ENCODE measurements at places on chromosomes 12 and 14.

- DNase-seq, result no peak
These were observed 25.1 kb upstream of the BATF start for GRCh38 chr14:75497191-75497590.

DNA sequence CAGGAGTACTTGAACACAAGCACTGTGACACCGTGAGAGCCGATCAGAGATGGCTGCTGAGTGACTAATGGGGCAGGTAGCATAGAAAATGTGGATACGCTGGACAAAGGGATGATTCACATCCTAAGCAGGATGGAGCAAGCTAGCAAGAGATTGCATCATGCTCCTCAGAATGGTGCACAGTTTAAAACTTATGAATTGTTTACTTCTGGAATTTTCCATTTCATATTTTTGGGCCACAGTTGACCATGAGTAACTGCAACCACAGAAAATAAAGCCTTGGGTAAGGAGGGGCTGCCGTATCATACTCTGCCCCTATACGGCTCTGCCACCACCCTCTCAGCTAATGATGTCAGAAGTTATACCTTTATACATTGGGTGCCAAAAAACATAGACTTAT lies 23.3 kb upstream of the MARK3 start:
- DNase-seq, result no peak

DNA sequence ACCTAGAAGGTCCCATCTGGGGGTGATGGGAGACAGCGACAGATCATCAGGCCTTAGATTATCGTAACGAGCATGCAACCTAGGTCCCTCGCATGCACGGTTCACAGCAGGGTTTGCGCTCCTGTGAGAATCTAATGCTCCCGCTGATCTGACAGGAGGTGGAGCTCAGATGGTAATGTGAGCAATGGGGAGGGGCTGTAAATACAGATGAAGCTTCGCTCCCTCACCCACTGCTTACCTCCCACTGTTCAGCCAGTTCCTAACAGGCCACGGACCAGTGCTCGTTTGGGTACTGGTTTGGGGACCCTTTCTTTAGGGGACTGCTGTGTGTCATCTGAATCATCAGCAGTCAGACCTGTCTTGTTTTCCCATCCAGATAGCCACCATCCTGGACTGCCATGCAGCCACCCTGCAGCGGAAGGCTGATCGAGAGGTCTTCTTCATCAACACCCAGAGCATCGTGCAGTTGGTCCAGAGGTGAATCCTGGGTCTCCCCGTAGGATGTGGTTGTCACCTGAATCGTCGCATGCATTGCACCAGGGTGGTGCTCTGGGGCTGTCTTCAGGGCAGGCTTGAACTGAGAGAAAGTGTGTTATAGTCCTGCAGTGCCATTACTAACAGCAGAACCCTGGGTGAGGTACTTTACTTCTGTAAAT lies 96.2 kb downstream of the ACACB start:
- DNase-seq, result no peak

DNA sequence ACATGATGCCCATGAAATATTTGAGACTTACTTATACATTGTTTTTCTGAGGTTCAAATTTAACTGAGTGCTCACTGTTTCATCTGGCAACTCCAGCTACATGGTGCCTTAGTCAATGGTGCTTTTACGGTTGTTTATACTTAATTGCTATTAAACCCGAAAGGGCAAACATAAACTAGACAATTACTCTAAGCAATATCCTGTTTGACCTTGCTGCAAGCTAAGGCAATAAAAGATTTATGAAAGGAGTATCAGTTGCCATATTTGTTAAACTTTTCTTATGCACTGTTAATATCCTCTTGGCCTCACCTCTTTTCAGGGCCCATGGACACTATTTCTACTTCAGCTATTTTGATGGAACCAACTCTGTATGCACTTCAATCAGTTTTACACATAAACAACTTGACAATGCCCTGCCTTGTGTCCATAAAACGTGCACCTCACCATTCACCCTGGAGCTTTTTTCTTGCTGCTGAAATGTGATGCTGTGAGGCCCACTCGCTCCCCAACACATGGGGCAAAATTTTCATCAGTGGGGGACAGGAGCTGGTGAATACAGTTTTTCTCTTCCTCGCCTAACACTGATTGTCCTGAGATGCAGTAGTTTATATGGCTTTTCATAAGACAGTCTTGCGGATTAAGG lies 64.1 kb upstream of the HIF1A start:
- peak; percentile 76 for DNase-seq

DNA sequence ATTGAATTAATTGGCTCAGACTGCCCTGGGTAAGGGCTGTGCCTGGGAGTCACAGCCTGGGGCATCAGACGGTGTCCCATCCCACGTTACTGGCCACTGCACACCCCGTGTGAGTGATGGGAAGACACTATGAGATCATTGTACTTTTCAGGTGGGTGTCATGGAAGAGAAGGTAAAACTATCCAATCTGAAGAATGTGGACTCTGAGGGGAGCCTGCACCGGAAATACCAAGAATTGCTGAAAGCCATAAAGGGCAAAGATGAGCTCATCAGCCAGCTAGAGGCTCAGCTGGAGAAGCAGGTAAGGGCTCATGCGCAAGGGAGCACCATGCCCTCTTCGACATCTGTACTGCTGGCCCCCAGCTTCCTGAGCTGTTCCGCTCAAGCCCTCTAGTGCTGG lies 24.0 kb downstream of the PLEKHH1 start:
- DNase-seq, result no peak

DNA sequence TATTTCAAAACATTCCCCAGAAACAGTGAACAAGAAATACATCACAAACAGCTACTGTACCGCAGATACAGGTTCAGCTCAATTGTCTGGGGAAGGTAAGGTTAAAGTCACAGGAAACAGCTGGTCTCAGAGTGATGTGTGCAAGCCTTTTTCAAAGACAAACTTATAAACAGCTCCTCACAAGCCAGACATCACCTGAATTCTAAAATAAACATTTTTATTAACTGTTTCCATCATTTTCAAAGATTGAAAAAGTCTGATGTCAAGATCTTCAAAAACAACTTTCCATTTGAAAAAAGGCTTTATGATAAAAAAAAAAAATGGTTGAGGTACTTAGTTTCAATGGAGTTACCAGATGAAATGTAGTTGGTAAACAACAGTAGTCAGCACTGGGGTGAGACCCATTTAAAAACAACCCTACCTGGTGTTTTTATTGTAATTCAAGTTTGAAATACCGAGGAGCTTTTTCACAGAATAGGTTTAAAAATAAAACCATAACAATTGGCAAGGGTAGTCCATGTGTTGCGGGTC lies 4.0 kb downstream of the BTG1 start:
- DNase-seq, result no peak

GRCh38 chr14:78610994-78611393 lies 440.8 kb downstream of the NRXN3 start:
- no peak for DNase-seq

GRCh38 chr12:119938049-119938667 lies 50.9 kb upstream of the BICDL1 start:
- DNase-seq, result peak; percentile 4

- DNase-seq, result no peak
These were observed 822 bp upstream of the POU6F1 start for GRCh38 chr12:51218607-51219161.

DNA sequence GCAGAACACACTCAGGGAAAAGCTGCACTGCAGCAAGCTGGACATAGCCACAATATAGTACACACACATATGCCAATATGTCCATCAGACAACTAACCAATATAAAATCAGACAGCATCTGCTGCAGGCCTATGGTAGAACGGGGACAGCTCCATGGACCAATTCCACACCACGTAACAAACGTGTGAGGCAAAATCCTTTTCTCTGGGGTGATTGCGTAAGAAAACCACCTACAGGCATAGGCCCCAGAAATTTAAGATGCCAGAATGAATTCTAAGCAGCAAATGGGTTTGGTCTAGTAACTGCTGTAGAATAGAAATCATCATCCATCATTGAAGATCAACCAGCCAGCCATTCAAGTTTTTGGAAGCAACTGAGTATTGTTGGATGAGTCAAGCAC lies 368.9 kb upstream of the TMPO start:
- DNase-seq, result no peak

- no peak for DNase-seq
These were observed 144.1 kb downstream of the SUDS3 start for GRCh38 chr12:118520214-118521035.

- DNase-seq, result no peak
These were observed 48.3 kb downstream of the SLC41A2 start for GRCh38 chr12:104909761-104910160.

DNA sequence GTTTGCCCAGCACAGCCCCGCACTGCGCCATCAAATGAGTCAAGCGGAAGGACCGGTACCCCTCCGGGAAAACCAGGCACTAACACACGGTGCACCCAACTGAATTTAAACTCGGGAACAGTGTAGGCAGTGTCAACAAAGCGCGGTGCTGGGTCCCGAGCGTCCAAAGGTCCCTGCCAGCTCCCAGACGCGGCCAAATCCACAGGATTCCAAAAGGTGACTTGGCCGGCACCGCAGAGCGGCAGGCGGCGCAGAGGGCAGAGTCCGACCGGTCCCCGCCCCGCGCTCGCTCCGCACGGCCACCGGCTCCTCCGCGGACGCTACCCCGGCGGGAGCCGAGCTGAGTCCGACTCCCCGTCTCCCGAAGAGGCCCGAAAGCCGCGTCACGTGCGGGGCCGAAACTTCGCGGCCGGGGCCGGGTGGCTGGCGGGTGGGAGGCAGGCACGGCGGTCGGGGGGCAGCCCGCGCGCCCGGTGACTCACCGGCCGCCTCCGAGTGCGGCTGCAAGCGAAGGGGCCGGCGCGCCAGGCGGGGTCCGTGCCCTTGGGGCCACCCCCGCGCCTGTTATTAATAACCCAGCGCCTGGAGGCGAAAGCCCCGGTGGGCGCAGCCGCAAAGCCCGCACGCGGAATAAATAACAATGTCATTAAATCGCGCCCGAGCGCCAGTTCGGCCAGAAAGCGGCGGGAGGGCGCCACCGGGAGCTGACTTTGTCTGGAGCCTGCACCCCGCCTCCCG lies 863 bp downstream of the DENND5B start:
- DNase-seq, result peak; percentile 73

DNA sequence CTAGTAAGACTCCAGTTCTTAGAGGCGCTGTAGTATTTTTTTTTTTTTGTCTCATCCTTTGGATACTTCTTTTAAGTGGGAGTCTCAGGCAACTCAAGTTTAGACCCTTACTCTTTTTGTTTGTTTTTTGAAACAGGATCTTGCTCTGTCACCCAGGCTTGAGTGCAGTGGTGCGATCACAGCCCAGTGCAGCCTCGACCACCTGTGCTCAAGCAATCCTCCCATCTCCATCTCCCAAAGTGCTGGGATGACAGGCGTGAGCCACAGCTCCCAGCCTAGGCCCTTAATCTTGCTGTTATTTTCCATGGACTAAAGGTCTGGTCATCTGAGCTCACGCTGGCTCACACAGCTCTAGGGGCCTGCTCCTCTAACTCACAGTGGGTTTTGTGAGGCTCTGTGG lies 21.3 kb downstream of the GPRC5A start:
- no peak for DNase-seq

DNA sequence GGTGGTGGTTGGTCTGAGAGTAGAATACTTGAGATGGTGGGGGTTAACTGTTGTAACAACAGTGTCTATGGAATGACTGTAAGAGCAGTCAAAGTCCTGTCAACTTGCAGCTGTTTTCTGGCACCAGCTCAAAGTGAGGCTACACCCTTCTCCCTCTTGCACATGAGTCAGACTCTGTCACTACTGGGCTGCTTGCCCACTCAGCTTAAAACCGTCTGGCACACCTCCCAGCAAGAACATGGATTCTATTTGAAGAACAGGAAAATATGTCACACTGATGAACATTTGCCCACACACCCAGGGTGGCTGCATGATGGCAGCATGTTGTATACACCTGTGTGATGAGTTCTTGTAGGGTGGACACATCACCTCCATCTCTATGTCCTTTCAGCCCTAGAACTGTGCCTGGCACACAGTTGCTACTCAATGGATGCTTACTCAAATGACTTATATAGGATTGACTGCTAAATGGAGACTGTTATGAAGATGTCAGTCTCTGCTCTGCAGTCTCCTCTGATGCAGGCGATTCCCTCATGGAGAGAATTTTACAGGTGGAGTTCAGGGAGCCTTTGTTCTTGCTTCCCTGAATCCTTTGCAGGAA lies 19.3 kb upstream of the SERPINA6 start:
- no peak for DNase-seq

GRCh38 chr14:56331592-56332216 lies 213.5 kb downstream of the PELI2 start:
- DNase-seq, result no peak

DNA sequence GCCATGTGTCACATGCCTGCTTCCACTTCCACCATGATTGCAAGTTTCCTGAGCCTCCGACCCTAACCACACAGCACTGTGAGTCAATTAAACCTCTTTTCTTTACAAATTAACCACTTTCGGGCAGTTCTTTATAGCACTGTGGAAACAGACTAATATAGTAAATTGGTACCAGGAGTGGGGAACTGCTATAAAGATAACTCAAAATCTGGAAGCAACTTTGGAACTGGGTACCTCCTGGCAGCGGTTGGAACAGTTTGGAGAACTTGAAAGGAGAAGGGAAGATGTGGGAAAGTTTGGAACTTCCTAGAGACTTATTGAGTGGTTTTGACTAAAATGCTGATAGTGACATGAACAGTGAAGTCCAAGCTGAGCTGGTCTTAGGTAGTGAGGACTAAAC lies 436.1 kb downstream of the TMEM121 start:
- no peak for DNase-seq

- DNase-seq, result no peak
These were observed 5.4 kb downstream of the KIF26A start for GRCh38 chr14:104143521-104144452.

DNA sequence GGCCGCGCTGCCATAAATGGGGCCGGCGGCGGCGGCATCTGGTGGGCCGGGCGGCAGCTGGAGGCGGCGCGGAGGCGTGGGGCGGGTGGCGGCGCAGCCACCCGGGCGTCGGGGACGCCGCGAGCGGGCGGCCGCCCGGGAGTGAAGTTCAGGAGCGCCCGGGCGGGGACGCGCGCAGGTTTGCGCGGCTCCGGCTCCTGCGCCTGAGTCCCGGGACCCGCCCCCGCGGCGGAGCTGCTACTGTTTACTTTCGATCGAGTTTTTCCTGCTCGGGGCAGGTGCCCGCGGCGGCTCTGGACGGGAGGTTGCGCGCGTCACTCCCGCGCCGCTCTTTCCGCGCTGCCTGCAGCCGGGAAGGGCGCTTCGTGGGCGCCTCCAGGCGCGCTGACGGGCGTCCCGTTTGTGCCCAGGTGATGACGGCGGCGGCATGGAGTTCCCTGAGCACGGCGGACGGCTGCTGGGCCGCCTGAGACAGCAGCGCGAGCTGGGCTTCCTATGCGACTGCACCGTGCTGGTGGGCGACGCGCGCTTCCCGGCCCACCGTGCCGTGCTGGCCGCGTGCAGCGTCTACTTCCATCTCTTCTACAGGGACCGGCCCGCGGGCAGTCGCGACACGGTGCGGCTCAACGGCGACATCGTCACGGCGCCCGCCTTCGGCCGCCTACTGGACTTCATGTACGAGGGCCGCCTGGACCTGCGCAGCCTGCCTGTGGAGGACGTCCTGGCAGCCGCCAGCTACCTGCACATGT lies at the start of gene ZBTB42:
Gene ZBTB42, plus strand, starts transcription at position 331 of the 749 bp plus-strand sequence. Its CDS starts 97 bp downstream, at position 428.
- no peak for DNase-seq

GRCh38 chr12:127430401-127430800 lies 836.6 kb upstream of the TMEM132C start:
- no peak for DNase-seq

- no peak for DNase-seq
These were observed 7.7 kb upstream of the LTBP2 start for GRCh38 chr14:74619672-74620131.

- no peak for DNase-seq
These were observed 26.5 kb upstream of the BCAT1 start for GRCh38 chr12:24975425-24975824.

GRCh38 chr14:57493467-57494181 lies at the start of gene CCDC198:
Gene CCDC198, minus strand, starts transcription at chr14:57493857. Its CDS starts 142 bp downstream, at chr14:57493715.
- DNase-seq, result no peak

GRCh38 chr14:92932448-92933395 lies 9.8 kb downstream of the CHGA start:
- DNase-seq, result no peak

Data from NCI-H1930 (cell line).